NCI-H524 (cell line): ENCODE measurements at places on chromosomes 5 and 9.

DNA sequence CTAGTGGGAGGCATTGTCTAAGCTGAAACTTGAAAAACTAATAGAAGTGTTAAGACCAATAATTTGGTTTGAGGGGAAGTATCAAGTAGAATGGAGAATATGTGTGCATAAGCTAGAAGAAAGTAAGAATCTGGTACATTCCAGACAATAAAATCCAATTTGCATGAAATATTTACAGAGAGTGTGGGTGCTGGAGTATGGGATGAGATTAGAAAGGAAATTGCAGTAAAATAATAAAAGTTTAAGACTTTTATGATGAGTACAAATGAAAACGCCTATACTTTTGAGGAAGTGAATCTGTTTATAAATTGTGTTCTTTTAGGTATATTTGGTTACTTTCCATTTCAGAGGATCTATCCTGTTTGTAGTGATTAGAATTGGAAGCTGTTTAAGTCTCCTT, 165.4 kb upstream of the TNC start:
- no peak for DNase-seq

- DNase-seq, result no peak
Measured at GRCh38 chr9:129919277-129919676, 84.0 kb downstream of the USP20 start.

DNA sequence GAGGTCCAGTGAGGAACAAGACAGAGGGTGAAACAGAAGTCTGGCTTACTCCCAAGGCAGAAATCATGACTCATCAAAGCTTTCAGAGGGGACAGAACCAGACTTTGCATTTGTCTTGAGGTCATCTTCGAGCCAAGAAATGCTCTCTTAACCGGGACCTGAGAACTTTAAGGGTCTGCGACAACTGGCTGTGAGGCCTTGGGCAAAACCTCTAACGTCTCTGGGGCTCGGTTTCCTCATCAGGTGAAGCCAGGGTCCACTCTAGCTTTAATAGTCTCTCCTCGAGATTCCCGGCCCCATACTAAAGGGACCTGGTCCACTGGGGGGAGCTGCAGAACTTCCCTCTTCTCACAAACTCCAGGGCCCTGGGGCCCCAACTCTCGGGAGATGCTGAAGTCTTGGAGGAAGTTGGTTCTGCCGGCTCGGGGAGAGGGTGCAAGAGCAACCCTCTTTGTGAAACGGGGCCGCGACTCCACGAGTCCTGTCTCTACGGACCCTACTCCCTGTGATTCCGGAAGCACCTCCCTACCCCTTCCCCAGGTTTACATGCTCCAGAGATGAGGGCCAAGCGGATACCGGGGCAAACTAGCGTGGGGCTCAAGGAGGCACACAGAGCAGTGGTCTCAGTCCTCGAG, 2.6 kb downstream of the GLIS3 start:
- peak; percentile 67 for DNase-seq

GRCh38 chr5:62376064-62376463, 27.6 kb downstream of the DIMT1 start:
- DNase-seq, result no peak

DNA sequence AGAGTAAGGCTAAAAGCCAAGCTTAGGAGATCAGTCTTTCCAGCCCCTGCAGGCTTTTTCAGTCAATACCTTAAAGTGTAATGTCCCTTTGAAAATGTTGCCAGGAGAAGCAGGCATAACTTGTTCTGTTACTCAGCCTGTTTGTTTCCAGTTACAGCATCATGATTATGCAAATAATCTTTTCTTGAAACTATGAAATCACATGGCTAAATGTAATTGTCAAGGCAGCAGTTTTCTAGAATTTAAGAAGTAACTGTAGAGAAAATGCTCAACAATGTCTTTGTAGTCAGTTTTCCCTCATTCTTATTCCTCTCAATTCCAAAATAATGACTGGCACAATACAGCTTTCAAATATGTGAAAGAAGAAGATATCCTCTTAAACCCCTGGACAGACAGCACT, 1.9 kb upstream of the GPR107 start:
- DNase-seq, result no peak

- no peak for DNase-seq
Measured at GRCh38 chr5:53071298-53071697, 38.3 kb downstream of the MOCS2 start.

DNA sequence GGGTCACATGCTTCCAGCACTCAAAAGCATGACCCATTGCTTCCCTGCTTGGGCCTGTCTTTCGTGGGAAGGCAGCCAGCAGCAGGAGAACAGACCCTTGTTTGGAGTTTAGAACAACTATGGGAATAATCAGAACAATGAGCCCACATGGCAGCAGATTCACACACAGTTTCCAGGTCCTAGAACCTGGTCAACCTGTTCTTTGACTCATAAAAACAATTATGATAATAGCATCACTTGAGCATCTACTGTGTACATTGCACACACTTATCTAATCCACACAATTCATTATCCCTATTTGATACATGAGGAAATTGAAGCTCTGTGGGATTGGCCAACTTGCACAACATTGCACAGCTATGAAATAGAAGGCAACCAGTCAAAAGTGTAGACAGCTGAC, 41.7 kb downstream of the KLF4 start:
- no peak for DNase-seq

DNA sequence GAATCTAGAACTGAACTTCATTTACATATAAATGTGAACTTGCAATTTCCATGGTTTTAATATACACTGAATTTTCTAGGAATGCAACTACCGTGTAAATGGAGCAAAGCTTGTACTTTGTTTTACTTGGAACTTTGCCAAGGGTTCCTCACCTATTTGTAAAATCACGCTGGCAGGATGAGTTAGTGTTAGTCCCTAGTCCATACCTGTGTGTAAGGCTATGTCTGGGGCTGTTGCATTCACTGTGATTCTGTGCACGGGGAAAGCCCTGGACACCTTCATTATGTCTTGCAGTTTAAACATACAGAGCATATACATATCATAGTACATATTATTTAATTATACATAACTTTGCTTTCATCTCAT, 119.9 kb downstream of the PAX5 start:
- DNase-seq, result no peak

DNA sequence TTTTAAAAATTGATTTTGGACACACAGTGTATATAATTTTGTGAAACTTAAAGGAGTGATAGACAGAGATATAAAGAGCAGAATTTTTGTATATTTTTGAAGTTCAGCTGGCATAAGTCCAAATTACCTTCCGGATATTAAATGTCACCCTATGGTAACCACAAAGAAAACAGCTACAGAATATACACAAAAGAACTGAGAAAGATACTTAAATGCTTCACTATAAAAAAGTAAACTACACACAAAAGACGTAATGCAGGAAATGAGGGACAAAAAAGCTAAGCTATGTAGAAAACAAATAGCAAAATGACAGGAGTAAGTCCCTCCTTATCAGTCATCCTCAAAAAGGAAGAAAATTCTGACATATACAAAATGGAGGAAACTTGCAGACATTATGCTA, 29.4 kb downstream of the HACD4 start:
- DNase-seq, result no peak

DNA sequence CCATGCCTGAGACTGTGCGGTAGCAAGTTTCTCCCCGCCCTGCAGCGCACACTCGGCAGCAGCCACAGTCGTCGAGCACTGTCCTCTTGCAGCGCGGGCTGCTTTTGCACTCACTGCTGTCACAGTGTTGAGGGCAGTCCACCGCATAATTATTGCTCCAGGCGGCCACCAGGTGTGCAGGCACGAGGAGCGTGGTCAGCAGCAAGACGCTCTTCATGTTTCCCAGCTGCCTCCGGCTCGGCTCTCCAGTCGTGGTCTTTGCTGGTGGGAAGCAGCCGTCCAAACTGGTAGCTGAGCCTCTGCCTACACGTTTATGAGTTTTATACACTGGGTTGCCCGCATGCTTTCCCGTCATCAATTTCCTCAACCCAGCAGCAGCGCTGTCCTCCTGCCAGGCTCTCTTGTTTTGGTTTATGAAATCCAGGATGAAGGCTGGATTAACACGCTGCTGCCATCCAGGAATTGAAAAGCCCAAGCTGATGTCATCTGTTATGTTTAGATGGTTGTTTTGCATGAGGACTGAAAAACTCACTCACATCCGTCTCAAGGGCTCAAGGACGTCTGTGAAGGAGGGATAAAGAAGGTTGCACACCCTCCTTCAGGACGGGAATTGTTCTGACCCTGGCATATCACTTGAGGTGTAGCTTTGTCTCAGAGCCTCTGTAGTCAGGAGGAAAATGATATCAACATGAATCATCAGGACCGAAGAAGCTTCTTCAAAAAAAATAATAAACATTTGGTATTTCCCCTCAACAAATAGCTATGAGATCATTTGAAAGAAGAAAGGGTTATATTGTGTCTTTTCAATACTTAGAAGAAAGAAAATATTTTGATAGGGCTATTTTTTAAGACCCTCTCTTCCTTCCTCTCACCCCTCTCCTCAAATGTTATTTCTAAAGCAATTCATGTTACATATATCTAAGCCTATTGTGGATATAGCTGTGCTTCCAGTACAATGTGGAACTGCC, at the start of gene ESM1:
TSS of gene ESM1 (minus strand) at position 293 of the 968 bp plus-strand sequence. CDS start at position 217, 76 bp downstream.
- DNase-seq, result no peak

DNA sequence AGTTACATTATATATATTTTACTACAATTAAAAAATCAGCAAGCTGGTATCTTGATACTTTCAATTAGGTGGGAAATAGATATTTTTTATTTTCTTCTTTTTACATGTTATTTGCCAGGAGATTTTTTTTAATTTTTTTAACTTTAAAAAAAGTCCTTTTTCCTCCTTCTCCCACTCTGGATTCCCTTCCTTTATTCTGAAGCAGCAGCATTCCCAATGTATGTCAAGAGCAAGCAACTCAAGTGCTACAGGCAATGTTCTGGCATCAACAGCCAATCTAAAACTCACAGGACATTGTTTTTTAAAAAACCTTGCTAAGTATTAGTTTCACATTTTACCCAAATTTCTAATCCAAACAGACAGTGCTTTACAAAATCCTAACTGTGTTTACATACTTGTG, 41.4 kb downstream of the GOLPH3 start:
- no peak for DNase-seq

DNA sequence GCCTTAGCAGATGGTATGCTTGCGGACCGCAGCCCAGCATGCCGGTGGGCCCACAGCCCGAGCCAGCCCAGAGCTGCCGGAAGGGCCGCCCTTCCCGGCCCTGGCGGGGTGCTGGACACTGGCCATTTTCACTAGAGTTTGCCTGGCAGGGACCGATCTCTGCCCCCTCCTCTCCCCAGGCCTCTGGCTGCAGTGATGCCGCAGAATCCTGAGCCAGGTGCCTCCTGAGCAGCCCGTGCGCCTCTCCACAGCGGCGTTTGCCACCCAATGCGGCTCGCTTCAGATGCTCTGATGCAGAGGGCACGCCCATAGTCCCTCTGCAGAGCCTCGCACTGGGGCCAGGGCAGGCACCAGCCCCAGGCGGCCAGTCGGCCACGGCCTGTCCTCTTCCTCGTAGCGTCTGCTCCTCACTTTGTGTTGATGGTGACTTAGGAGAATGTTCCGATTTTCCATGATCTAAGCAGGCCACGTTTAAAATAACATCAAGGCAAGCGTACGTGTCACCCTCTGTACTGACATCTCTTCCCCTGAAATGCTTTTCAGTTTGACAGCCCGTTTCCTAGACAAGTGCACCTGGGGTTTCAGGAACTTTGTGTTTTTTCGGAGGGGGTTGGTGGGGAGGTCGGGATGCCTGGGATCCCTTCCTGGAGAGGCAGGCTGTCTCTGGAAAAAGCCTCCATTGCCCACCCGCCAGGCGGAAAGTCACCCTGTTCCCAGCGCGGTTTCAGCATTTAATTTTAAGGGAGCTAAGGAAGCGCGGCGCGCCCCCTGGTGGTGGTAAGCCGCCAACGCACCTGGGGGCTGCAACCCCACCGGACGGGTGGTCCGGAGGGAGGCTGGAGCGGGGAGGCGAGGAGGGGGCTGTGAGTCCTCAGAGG, 29.8 kb upstream of the HMCN2 start:
- peak; percentile 28 for DNase-seq

GRCh38 chr5:151075698-151076331, 5.0 kb downstream of the TNIP1 start:
- no peak for DNase-seq

DNA sequence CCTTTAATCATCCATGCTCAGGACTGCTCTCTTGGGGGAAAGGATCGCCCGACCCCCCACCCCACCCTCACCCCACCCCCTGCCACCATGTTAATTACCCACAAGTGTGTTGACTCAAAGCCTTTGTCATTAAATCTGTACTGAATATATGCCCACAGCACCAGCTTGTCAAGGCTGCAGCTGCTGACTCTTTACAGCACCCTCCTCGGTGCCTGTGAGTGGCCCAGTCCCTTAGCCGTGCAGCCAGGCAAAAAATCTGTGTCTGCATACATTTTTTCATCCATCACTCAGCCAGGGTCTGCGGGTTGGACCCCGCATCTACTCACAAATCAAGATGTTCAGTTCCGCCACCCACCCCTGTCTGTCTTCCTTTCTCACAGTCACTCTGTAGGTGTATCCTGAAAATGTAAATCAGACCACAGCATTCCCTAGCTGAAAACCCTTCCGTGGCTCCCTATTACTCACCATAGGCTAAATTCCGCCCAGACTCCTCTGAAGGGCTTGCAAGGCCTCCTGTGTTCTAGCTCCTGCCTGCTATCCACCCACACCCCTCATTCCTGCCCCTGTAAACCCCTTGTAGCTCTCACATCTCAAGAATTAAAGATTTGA, 53.7 kb upstream of the KCNIP1 start:
- peak; percentile 23 for DNase-seq

GRCh38 chr5:95973793-95974325, 12.2 kb upstream of the ELL2 start:
- peak; percentile 56 for DNase-seq

GRCh38 chr5:991472-992267, 16.9 kb upstream of the NKD2 start:
- DNase-seq, result no peak

DNA sequence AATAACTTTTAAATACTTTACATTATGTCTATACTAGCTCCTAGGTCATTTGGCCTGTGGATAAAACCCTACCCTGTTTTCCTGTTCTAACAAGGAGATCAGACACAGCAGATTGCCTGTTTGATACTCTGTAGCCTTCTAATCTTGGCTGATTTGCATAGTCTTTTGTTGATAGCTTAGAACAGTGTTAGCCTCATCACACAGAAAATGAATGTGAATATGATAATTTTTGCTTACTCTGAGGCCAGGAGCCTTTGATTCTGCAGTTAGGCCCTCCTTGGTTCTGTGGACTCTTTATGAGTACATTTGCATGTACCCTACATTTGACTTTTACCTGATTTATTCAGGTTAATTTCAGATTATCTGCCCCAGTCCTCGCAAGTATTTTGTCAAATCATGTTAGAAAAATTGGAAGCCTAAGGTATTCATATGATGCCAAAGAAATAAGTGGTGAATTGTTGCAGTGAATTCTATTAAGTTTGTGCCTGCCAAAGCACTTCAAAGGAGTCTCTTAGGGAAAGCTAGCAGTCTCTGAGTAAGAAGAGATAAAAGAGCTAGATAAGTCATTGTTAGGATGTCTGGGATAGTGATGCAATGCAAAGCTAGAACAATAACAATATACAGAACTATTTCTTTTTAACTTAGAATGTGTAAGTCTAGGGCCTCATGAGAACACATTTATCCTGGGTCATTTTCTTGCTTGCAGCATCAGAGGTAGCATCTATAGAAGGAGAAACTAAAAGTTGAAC, 56.4 kb downstream of the SCAMP1 start:
- no peak for DNase-seq

GRCh38 chr9:121878271-121878822, 214.8 kb downstream of the TTLL11 start:
- no peak for DNase-seq
